Testis (tissue), 5 donors: ENCODE measurements at places on chromosomes 2 and 18. TPM values are rescaled to one million over a fixed set of nuclear protein-coding genes. Genes with fewer than 3 reads are reported as not detected.

DNA sequence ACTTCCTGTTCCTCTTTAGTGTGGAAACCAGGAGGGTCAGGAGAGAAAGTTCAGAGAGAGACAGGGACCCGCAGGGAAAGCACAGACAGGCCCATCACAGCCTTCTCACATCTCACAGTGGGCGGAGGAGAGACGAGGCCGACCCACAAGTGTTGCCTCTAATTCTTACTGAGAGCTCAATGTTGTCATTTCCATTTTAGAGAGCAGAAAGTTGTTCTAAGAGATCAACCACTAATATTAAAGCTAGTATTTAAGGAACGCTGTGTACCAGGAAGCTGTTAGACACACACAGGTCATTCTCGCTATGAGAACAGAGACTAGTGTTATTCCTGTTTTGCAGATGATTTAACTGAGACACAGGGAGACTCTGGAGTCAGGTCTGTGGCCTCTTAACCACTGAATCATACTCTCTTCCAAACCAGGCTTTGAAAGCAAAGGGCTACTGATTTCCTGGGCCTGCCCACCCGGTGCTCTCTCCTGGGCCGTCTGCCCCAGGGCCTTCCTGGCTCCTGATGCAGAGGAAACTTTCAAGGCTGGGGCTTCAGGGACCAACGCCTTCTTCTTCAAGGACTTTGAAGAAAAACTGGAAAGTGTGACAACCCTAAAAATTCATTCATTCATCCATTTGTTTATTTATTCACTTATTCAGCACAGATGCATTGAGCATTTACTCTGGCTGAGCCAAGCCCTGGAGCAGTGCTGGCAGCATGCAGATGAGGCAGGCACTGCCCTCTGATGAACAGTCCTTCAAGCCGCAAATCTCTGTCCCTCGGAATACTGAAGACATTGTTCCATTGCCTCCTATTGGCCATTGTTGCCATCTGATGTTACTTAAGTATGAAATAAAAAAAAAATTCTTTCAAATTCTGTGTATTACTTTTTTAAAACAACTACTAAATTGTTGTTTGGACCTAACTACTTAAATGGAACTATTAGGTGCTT is 37.2 kb upstream of the BIN1 start:
- no peaks in the 10 kb centered on the region for H3K36me3 ChIP-seq
- H3K27me3 ChIP-seq, result no peaks in the 10 kb centered on the region
- H3K27ac ChIP-seq, result peak overlapping the region; percentile 78
- no peak overlapping the region for H3K4me3 ChIP-seq

The C2orf72 gene
- 5.3 TPM for total RNA-seq

DNA sequence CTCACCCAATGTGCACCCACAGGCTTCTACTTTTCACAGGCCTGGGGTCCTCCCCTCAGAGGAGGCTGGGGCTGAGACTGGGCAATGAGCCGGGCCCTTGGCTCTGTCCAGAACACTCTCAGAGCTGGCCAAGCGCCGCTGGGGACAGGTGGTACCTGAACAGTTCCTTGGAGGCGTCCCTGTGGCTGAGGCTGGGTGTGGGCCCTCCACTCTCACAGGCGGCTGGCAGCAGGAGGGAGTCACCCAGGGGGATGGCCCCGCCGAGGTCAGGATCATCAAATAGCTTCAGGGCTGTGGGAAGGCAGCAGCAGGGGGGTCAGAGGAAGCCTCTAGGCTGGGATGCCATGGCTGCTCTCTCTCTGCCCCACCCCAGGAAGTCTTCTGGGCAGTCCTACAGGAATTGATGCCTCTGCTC is 27.1 kb downstream of the HS1BP3 start:
- no peak for DNase-seq
- H3K4me1 ChIP-seq, result peaks cover 30% of the 10 kb centered on the region
- no peaks in the 10 kb centered on the region for H3K36me3 ChIP-seq
- H3K27me3 ChIP-seq, result no peaks in the 10 kb centered on the region
- H3K4me3 ChIP-seq, result no peak overlapping the region

DNA sequence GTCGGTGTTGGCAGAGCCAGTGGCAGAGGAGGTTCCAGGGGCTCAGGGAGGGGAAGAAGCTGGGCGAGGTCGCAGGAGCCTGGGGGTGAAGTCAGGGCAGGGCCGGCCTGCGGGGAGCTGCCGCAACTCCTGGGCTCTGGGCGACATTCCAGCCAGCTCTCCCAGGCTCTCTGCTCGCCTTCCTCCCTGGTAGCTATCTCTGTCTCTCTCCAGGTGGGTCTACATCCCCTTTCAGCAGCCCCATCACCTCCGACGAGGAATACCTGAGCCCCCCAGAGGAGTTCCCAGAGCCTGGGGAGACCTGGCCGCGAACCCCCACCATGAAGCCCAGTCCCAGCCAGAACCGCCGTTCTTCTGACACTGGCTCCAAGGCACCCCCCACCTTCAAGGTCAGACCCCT is 27.0 kb downstream of the SPEG start:
- no peak overlapping the region for H3K4me3 ChIP-seq
- DNase-seq, result no peak
- peaks cover 26% of the 10 kb centered on the region for H3K4me1 ChIP-seq
- H3K27me3 ChIP-seq, result no peaks in the 10 kb centered on the region
- H3K27ac ChIP-seq, result no peak overlapping the region

The TCF7L1 gene
- 6.7 TPM for total RNA-seq

DNA sequence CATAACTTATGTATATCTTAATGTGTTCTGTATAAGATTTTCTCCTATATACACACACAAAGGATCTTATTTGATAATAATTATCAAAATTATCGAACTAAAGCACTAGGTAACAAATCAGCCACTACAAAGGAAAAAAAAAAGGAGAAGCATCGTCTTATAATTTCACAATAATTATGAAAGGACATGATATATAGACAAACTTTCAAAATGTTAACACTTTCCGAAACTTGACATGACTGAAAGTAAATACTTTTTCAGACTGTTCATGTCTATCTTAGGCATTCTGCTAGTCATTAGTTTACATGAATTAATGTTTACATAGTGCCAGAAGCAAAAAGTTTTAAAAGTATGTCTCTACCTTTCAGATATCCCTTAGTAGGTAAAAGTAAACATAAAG is 7.3 kb upstream of the NR4A2 start:
- H3K27ac ChIP-seq, result no peak overlapping the region
- no peaks in the 10 kb centered on the region for H3K36me3 ChIP-seq
- no peak overlapping the region for H3K4me3 ChIP-seq

GRCh38 chr2:210392469-210392881 is 77.5 kb upstream of the MYL1 start:
- no peaks in the 10 kb centered on the region for H3K27me3 ChIP-seq
- no peak for DNase-seq
- H3K4me3 ChIP-seq, result no peak overlapping the region
- H3K4me1 ChIP-seq, result no peaks in the 10 kb centered on the region
- H3K27ac ChIP-seq, result no peak overlapping the region

DNA sequence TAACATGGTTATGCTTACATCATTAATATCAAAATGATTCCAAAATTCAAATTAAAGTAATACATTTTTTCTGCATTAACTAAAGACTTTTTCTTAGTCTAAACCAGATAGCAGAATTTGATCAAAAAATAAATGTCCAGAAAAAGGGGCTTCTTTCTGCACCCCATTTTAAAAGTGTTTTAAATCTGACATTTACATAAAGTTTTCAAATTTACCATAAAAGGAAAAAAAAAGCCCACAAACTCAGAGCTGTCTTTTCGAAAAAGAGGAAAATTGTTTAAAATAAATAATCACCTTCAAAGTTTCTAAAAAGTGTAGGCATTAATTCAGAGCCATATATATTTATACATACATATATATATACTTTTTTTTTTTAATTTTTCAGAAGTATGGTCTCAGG is 1.5 kb downstream of the FASTKD1 start:
- DNase-seq, result no peak
- H3K4me1 ChIP-seq, result no peaks in the 10 kb centered on the region
- H3K36me3 ChIP-seq, result no peaks in the 10 kb centered on the region

The SLC40A1 gene
- 52.3 TPM for total RNA-seq

DNA sequence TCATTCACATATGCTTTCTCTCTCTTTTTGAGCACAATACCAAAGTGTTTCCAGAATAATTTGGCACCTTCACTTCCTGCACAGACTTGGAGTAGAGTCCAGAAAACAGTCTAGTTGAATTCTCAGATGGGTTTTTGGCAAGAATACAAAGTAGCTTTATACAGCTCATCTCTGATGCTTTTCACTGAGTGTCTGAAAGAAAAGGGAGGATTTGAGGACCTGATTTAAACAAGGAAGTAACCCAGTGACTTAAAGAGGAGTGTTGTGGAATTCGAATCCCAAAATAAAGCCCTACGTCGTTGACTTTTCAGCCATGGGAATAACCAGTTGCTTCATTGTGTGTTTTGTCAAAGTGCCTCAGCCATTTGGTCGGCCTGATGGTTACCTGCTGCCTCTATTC is 31.8 kb downstream of the METAP1D start:
- no peaks in the 10 kb centered on the region for H3K36me3 ChIP-seq
- H3K4me3 ChIP-seq, result no peak overlapping the region
- no peak for DNase-seq

- no peak for DNase-seq
- H3K27ac ChIP-seq, result no peak overlapping the region
- H3K4me3 ChIP-seq, result no peak overlapping the region
- H3K27me3 ChIP-seq, result no peaks in the 10 kb centered on the region
Measured at GRCh38 chr2:205245001-205245400, 437.3 kb upstream of the NRP2 start.

The ARHGAP28 gene
- 76.8 TPM for total RNA-seq

DNA sequence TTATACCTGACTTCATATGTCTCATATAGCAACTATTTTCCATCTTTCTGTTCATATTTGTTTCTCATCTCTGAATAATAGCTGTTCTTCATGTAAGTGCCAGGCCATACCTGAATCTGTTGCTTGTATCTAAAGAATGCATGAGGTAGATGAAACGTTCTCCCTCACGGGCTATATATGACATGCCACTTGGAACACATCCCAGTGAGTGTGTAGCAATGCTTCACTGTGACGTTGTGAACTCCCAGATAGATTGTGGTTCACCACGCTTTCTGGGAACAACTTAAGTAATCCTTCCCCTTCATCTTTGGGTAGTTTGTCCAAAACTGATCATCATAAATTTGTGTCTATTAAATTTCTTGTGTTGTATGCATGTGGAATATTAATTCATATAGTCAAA is 60.1 kb downstream of the RDH14 start:
- no peaks in the 10 kb centered on the region for H3K27me3 ChIP-seq
- no peak overlapping the region for H3K4me3 ChIP-seq
- no peak for DNase-seq
- H3K27ac ChIP-seq, result no peak overlapping the region
- no peaks in the 10 kb centered on the region for H3K36me3 ChIP-seq
- H3K4me1 ChIP-seq, result no peaks in the 10 kb centered on the region

DNA sequence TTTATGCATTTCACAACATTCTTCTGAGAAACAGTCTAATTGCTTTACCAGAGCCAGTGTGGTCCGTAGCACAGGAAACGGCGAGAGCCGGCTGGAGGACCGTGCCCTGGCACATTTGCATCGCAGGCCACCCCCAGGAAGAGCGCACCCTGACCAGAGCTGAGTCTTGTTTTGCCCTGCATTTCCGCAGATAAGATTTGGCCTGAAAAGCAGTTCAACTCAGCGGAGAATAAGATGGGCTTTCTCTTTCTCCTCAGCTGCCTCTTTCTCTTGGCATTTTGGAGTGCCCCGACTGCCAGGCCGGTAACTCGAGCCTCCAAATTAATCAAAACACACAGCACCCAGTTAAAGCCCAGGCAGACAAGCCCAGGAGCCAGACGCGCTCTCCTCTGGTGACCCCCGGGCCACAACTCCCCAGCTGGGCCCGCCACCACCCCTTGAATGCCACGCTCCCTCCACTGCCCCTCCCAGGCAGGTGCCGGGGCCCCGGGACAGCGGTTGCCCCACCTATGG is 464 bp downstream of the COL4A4 start:
- DNase-seq, result no peak
- H3K36me3 ChIP-seq, result no peaks in the 10 kb centered on the region
- H3K27me3 ChIP-seq, result no peaks in the 10 kb centered on the region
- peak overlapping the region; percentile 40 for H3K27ac ChIP-seq
- peaks cover 3% of the 10 kb centered on the region for H3K4me1 ChIP-seq

GRCh38 chr2:136125236-136125635 is 7.3 kb upstream of the CXCR4 start:
- DNase-seq, result no peak
- no peak overlapping the region for H3K27ac ChIP-seq
- H3K27me3 ChIP-seq, result no peaks in the 10 kb centered on the region
- no peaks in the 10 kb centered on the region for H3K4me1 ChIP-seq

GRCh38 chr2:134917888-134918525 is 615 bp upstream of the CCNT2 start:
- no peak for DNase-seq
- H3K4me3 ChIP-seq, result peak overlapping the region; percentile 79
- peaks cover 28% of the 10 kb centered on the region for H3K4me1 ChIP-seq
- H3K36me3 ChIP-seq, result no peaks in the 10 kb centered on the region
- H3K27me3 ChIP-seq, result no peaks in the 10 kb centered on the region
- peak overlapping the region; percentile 98 for H3K27ac ChIP-seq

- no peak for DNase-seq
- peaks cover 9% of the 10 kb centered on the region for H3K4me1 ChIP-seq
- H3K27me3 ChIP-seq, result no peaks in the 10 kb centered on the region
- H3K36me3 ChIP-seq, result no peaks in the 10 kb centered on the region
Measured at GRCh38 chr2:71071681-71072398, 3.4 kb downstream of the NAGK start.

DNA sequence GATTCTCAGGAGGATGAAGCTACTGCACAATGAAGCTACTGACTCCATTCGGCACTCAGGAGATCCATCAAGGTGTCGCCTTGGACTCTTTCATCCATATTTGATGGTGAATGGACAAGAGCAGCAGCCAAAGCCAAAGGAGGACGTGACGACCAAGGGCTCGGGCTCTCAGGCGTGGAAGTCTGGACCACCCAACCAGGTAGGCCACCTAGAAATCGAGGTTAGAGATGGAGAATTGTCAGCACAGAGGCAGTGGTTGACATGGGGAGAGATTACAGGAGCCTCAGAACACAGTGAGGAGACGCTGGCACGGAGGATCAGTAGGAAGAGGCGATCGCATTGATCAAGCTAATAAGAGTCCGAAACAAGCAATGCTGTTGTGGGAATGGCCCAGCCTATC is 240.5 kb upstream of the ID2 start:
- no peak overlapping the region for H3K4me3 ChIP-seq
- no peak overlapping the region for H3K27ac ChIP-seq
- no peaks in the 10 kb centered on the region for H3K27me3 ChIP-seq
- no peaks in the 10 kb centered on the region for H3K4me1 ChIP-seq
- no peaks in the 10 kb centered on the region for H3K36me3 ChIP-seq
- no peak for DNase-seq

The GPR35 gene
- total RNA-seq, result 11.5 TPM

GRCh38 chr2:75406131-75406581 is 154.6 kb downstream of the EVA1A start:
- H3K4me1 ChIP-seq, result no peaks in the 10 kb centered on the region
- no peaks in the 10 kb centered on the region for H3K36me3 ChIP-seq
- H3K4me3 ChIP-seq, result no peak overlapping the region
